ENCODE measurements at places on chromosomes 1 and 21.

GRCh38 chr1:183368213-183369108 lies 49.7 kb downstream of the NMNAT2 start:
- DNase-seq: no peak

GRCh38 chr1:41535276-41535675 lies 50.8 kb upstream of the EDN2 start:
- DNase-seq: no peak

- DNase-seq: no peak
These were observed 1104.2 kb upstream of the TMPRSS15 start for GRCh38 chr21:19507682-19508260.

- DNase-seq: no peak
These were observed 66.3 kb downstream of the VPS26C start for GRCh38 chr21:37200641-37201480.

DNA sequence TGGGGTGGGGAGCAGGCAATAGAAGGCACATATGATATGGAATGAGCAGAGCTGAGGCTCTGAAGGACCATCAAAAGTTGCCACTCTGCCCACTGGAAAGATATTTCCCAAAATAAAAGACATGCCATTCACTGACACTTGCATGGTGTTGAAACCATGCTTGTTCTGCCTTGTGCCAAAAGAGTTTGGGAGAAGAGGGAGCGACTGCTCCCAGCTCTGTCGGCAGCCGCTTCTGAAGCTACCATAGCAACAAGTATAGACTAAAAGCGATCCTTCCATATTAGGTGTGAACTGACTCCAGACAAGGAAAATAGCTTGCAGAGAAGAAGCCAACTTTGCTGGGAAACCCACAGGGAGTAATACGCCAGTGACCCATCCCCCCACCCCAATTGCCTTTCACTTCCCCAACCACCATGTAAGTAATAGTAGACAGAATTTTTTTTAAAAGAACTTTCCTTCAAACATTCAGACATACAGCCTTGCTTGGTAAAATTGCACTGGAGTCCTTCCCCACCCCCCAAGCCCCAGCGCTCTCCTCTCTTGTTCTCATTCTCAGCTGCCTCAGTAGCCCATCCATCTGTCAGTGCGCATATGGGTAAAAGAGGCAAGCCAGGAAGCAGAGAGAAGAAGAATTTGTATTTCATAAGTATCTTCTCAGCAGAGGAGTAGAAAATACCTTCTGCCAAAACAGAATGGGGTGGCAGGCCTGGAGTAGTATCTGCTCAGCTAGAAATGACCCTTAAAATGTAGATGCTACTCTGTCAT lies 263.7 kb downstream of the OMA1 start:
- no peak for DNase-seq

GRCh38 chr1:89890085-89890752 lies 69.4 kb downstream of the LRRC8D start:
- no peak for DNase-seq

DNA sequence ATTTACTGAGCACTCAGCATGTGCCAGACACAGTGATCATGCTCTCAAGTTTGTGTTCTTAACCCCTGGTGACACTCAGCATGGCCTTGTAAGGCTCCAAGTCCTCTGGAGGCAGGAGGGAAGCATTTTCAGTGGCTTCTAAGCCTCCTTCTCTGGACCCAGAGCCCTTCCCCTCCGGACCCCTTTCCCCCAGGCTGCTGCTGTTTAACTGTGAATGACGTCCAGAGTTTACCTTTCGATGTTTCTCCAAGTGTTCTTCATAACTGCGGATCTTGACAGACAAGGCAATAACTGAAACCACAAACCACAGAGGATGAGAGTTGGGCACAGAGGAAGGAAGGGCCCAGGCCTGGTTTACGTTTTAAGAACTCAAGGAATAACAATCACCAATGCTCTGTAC lies 6.5 kb downstream of the MRPS15 start:
- no peak for DNase-seq

DNA sequence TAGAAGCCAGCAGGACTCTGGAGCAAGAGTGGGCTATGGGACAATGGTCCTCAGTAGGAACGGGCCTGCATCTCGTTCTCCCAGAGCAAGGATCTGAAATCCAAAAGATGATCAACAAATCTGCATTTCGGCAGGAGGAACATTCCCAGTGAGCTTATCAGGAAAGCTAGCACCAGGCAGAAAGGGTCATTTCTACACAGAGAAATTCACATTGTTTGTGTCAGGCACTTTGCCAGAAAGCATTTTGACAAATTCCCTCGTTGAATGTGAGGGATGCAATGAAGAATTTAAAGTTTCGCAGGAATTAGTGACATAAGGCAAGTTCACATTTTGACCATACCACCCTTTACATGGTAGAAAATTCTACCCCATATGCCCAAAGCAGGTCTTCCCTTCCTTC lies 31.6 kb upstream of the ETS2 start:
- no peak for DNase-seq

- DNase-seq: no peak
These were observed 46.3 kb upstream of the IRF2BP2 start for GRCh38 chr1:234656070-234656895.

All from stimulated activated CD8-positive, alpha-beta memory T cell treated with anti-CD3 and anti-CD28 coated beads, Interleukin-7, amount 100 ng/mL, for 24 hours (primary cell).